SK-N-MC (cell line): ENCODE measurements at places on chromosomes 12 and 14.

DNA sequence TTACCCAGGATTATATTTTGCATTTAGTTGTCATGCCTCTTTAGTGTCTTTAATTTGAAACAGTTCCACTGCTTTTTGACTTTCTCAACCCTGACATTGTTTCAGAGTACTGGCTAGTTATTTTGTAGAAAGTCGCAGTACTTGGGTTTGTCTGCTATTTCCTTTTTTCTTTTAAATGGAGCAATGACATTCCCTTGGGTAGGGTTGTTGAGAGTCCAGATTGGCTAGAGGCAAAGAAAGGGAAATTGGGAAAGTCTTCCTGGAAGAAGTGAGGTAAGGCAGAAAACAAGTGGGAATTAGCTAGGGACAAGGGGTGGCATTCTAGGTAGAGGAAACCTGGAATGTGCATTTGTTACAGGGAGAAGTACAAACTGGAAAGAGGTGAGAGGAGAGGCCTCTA is 245.9 kb downstream of the EMP1 start:
- DNase-seq: no peak

DNA sequence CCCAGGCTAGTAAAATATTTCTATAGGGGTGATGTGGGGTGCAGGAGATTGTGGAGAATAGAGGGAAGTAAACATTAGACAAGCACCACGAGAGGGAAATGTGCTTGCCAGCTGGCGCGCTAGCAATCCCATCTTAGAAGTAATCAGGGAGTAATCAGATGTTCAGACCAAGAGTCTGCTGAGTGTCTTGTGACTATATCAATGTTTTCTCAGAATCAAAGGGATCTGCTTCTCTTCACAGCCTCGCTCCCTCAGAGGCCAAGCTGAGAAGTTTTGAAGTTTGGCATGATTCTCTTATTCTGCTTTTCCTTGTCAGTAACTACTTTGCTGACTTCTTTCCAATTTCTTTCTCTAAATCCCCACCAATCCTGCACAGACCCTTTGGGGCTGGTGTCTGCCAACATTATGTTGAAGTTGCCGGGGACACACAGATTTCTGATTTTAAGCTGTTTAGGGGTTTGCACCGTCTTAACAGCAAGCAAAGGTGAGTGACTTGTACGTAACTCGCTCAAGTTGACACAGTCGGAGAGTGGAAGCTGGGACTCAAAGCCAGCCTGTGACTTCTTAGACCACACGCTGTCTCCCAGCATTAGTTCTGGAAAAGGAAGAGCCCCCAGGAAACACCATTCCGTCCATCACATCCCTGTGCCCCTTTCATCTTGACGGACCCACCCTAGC is 22.0 kb upstream of the TSPAN9 start:
- no peak for DNase-seq

- no peak for DNase-seq
Measured at GRCh38 chr14:23561873-23562821, 5.4 kb downstream of the AP1G2 start.

DNA sequence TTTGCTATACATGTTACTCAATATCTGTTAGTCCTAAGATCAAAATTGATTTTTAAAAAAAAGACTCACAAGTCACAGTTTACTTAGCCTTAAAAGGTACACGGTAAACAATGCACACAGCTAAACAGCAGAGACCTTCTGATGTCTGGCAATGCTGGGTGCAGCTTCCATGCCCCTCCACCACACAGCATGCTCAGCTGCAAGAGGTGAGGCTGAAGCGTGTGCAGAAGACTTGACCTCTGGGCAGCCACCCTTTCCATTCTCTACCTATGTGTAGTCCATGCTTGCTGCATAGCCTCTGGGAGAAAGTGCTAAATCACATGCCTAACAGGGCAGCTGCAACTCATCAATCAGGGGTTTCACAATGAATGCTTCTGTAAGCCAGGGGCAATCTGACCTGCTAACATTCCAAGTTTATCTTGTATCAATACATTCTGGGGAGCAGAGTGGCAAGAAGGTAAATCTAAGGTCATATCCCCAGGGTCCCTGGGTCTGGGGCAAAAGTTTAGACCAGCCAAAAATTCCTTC is 44.5 kb upstream of the AMN1 start:
- no peak for DNase-seq

- no peak for DNase-seq
Measured at GRCh38 chr12:34334953-34335743, 312.9 kb downstream of the ALG10 start.

- no peak for DNase-seq
Measured at GRCh38 chr12:119082016-119082415, 96.7 kb upstream of the HSPB8 start.

- DNase-seq: no peak
Measured at GRCh38 chr12:117450209-117450608, 88.8 kb upstream of the NOS1 start.

DNA sequence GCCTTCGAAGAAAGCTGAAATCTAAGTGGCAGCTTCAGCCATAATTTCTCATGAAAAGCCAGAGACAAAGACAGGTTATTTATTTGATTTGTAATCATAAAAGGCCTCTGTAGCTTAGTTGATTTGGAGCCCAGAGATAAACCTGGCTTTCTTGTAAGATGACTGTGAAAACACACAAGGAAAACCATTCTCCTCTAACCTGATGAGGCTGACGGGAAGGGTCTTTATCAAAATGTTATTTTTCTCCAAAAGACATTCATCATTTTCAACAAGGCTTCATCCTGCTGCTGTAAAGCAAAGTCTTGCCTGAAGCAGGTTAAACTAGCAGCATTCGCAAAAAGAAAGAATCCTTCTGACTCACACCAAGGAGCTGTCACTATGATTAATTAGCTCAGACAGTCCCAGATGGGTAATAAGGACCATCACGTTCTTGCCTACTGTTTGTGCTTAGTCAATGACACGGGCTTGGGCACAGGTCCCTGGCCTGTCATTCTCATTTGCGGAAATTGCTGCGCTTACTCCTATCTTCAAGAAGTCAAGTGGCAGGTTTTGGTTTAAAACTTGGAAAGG is 286.6 kb downstream of the C12orf75 start:
- DNase-seq: no peak

- no peak for DNase-seq
Measured at GRCh38 chr12:19525274-19525673, 86.0 kb downstream of the AEBP2 start.

- DNase-seq: no peak
Measured at GRCh38 chr14:99300190-99300589, 28.2 kb upstream of the BCL11B start.

DNA sequence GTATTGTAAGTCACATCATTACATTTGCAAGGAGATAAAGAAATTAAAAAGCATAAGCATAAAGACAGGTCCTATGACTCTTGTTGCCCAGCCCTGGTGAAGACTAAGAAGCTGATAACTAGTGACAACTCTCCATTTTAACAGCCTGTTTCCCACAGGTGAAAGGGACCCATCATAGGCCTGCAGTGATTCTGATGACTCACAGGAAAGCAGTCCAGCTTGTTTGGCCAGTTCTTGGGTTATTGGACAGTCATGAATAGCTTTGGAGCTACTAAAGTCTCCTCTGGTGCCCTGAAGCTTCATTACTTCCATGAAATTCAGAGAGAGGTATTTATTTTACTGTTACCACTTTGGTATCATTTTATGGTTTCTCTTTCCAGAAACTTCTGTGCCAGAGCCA is 55.5 kb upstream of the DYRK2 start:
- DNase-seq: no peak
